Liver (tissue), 10 donors: ENCODE measurements at places on chromosomes 16 and 17. TPM values are rescaled to one million over a fixed set of nuclear protein-coding genes. Genes with fewer than 3 reads are reported as not detected.
A peak's percentile ranks its signal among the peaks of the same experiment; 100 is the strongest.

DNA sequence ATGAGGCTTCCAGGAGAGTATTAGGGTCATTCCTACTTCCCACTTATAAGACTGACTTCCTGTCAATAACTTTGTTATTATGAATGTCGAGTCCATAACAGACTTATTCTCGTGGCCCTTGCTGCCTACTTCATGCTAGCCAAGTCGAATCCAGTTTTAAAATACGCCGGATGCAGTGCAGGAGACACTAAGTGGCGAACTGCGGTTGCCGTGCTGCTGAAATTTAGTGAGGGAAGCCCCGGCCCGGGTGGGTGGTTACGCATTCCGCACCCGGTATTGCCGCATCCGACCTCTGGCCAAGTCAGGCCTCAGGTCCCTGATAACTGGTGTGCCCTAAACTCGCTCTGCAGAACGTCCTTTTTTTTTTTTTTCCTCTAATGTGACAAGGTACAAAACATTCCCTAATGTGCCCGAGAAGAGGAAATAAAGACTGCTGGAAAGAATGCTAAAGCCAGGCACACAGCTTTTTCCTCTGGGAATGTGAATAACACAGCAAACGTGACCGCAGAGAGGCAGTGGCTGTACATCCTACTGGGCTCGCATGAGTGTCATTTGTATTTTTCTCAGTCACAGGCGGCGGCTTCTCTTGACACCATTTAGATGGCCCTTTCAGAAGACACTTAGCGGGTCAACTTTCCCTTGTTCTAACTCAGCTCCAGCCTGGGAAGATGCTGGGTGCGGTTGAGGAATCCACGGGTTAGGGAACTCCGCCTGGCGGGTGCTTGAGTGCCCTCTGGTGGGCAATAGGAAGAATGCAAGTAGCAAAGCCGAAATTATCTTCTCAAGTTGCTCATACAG is 7.1 kb upstream of the AKTIP start:
- peak; percentile 60 for DNase-seq
- H3K27me3 ChIP-seq: no peaks in the 10 kb centered on the region

- H3K27me3 ChIP-seq: no peaks in the 10 kb centered on the region
- no peak overlapping the region for H3K4me3 ChIP-seq
- DNase-seq: no peak
- no peaks in the 10 kb centered on the region for H3K4me1 ChIP-seq
- no peak overlapping the region for H3K27ac ChIP-seq
Measured at GRCh38 chr16:87806261-87806640, 40.5 kb upstream of the KLHDC4 start.

GRCh38 chr16:78269256-78269655 is 169.8 kb downstream of the WWOX start:
- H3K36me3 ChIP-seq: no peaks in the 10 kb centered on the region
- no peak overlapping the region for H3K4me3 ChIP-seq
- H3K4me1 ChIP-seq: no peaks in the 10 kb centered on the region
- H3K27ac ChIP-seq: no peak overlapping the region

- no peak overlapping the region for H3K27ac ChIP-seq
- H3K27me3 ChIP-seq: no peaks in the 10 kb centered on the region
- no peak overlapping the region for H3K4me3 ChIP-seq
- DNase-seq: no peak
- H3K4me1 ChIP-seq: no peaks in the 10 kb centered on the region
Measured at GRCh38 chr16:78421181-78421708, 321.8 kb downstream of the WWOX start.

- no peak overlapping the region for H3K27ac ChIP-seq
- no peak overlapping the region for H3K4me3 ChIP-seq
- no peak for DNase-seq
- no peaks in the 10 kb centered on the region for H3K4me1 ChIP-seq
- H3K27me3 ChIP-seq: no peaks in the 10 kb centered on the region
- H3K36me3 ChIP-seq: no peaks in the 10 kb centered on the region
Measured at GRCh38 chr17:15886804-15887203, 58.1 kb upstream of the ADORA2B start.

DNA sequence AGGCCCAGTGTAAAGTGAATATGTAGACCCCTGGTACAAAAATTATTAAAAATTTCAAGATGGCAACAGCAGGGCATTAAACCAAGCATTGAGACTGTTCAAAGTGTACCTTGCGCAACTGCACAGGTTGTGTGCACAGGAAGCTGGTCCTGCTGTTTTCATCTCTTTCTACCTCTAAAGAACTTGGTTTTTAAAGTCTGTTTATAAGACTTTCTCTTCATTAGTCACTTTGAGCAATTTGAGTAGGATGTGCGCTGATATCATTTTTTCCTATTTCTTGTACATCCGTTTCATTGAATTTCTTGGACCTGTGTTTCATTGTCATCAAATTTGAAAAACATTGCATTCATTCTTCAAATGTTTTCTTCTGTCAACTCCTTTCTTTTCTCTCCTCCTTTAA is 16.8 kb upstream of the PMP22 start:
- H3K27ac ChIP-seq: no peak overlapping the region
- no peak for DNase-seq
- no peaks in the 10 kb centered on the region for H3K36me3 ChIP-seq
- H3K4me1 ChIP-seq: no peaks in the 10 kb centered on the region

GRCh38 chr16:72568502-72568901 is 396.5 kb upstream of the PMFBP1 start:
- H3K4me1 ChIP-seq: no peaks in the 10 kb centered on the region
- H3K4me3 ChIP-seq: no peak overlapping the region
- H3K27ac ChIP-seq: no peak overlapping the region
- no peak for DNase-seq
- no peaks in the 10 kb centered on the region for H3K27me3 ChIP-seq

Gene MAPT
- total RNA-seq: 0.05 TPM
